Activated CD4-positive, alpha-beta T cell treated with anti-CD3 and anti-CD28 coated beads, Interleukin-2, amount 10 ng/mL, durations not matched to agents 7 days and 5 days (primary cell): ENCODE measurements at places on chromosomes 16 and 17. TPM values are rescaled to one million over a fixed set of nuclear protein-coding genes. Genes with fewer than 3 reads are reported as not detected.

- no peak for DNase-seq
Observed at GRCh38 chr17:81517339-81518112, 4.9 kb upstream of the ACTG1 start.

GRCh38 chr17:28763804-28764266 lies 20.0 kb downstream of the TRAF4 start:
- peak; percentile 86 for DNase-seq

DNA sequence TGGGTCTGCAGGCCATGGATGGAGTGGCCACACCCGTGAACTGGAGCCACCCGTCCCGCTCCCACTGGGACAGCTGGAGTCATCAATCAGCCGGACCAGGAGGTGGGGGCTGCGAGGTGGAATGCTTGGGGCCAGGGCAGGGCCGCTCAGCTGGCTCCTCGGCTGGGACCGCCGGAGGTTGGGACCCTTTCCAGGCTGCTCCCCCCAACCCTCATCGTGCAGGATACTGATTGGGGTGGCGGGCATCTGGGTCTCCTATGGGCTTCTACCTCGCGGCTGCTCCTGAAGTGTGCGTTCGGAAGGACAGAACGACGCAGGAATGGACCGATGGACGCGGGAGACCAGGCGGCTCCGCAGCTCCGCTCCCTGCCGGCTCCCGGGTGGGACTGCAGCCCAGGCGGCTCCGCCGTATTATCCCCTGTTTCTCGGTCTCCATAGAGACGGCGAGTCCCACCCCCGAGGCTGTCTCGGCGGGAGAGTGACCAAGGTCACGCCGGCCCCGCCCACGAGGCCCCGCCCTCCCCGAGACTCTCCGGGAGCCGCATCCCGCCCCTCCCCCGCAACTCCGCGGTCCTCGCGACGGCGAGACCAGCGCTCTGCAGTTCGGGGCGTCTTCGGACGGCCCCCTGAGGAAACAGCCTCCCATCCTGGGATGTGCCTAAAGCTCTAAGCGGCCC lies at the start of gene TPPP3:
Gene TPPP3 (minus strand): TSS at position 388 of the 677 bp plus-strand sequence. CDS start 2,387 bp downstream, outside the sequence.
- peak; percentile 33 for DNase-seq

Gene NPIPB9
- 2.6 TPM for total RNA-seq

DNA sequence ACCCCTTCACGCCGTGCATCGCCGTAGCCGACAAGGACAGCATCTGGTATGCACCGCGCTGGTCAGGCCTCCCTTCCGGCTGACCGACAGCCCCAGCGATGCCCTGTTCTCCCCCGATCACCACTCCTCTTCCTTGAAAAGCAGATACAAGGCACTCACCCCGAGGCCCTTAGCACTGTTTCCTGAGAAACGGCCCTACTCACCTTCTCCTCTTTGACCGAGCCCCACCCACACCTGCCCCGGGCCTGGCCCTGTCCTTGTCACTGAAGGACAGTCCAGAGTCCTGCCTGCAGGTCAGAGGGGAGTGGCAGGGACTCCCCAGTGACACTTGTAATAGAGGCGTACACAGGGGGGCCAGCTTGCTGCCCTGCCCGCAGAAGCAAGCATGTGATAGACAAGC lies 45.9 kb upstream of the CHMP6 start:
- DNase-seq, result no peak

- no peak for DNase-seq
Observed at GRCh38 chr17:11898526-11899235, 98.6 kb downstream of the ZNF18 start.

Gene SOX15
- total RNA-seq, result 0.71 TPM

Gene SCNN1B
- total RNA-seq, result not detected

DNA sequence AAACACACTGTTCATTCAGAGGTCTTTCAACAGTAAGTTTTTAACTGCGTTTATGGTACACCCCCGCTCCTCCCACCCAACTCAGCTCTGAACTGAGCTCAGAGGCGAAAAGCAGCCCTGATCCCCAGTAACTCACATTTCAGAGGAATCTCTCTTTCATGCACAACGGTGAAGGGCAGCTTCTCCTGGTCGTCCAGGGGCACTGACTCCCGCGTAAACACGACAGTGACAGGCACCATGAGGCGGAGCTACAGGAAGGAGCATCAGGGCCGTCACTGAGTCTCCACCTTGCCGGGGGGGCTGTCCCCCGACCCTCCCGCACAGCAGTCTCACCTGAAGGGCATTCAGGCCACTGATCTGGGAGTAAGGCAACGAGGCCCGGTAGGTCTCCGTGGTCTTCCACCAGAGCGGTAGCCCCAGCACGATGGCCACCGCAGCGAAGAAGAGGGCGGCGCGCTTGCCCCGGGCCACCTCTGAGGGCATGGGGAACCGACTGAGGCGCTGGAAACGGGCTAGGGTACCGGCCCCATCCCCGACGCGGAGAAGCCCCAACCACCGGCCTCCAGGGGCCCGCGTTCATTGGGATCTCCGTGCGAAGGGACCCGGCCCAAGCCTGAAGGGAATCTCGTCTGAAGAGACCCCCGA lies 486 bp downstream of the PIGS start:
- peak; percentile 62 for DNase-seq

GRCh38 chr16:89637379-89637778 lies 20.1 kb downstream of the CHMP1A start:
- DNase-seq, result no peak

GRCh38 chr16:3243882-3244281 lies 8.9 kb upstream of the ZNF200 start:
- no peak for DNase-seq

DNA sequence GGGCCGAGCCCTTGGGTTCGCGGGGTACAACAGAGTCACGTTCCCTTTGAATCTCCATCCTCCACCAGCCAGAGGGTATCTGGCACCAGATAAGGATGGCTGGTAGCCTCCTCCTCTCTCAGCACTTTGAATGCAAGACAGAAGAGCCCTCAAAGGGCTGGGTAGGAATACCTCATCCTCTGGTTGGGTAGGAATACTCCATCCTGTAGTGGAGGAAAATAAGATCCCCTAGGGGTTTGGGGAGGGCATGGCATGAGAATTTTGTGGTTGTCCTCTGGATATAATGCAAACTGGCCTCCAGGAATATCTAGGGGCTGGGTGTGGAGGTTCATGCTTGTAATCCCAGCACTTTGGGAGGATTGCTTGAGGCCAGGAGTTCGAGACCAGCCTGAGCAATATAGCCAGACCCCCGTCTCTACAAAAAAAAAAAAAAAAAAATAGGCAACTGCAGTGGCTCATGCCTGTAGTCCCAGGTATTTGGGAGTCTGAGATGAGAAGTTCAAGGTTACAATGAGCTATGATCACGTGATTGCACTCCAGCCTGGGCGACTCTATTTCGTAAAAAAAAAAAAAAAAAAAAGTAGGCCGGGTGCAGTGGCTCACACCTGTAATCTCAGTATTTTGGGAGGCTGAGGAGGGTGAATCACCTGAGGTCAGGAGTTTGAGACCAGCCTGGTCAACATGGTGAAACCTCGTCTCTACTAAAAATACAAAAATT lies 2.7 kb downstream of the IGFBP4 start:
- DNase-seq, result no peak

DNA sequence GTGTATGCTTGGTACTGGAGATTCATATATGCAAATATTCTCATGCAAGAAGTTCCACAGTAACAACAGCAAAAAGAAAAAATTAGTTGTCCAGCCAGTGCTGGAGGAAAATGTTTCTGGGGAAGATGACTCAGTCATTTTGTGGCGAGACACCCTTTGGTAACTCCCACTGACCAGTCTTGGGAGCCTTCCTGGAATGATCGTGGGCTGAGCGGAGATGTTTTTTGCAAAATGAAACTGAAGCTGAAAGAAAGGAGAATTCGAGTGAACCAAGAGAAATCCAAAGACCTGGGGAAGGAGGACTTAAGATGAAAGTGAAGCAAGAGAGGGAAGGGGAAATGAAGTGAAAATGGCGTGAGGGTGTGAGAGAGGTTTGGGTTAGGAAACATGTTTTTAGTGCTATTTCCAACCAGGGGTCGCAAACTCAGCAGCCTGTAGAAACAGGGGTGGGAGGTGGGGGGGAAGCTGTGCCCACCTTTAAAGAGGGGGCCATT lies 5.2 kb downstream of the ITPRIPL2 start:
- DNase-seq, result no peak

Gene C16orf86
- 4.8 TPM for total RNA-seq

Gene OSGIN1
- 0.48 TPM for total RNA-seq

GRCh38 chr17:33292981-33293867 lies at the start of gene ASIC2:
TSS of gene ASIC2 (minus strand) at chr17:33293295.
- no peak for DNase-seq

Gene RHBDF2
- 37.1 TPM for total RNA-seq

DNA sequence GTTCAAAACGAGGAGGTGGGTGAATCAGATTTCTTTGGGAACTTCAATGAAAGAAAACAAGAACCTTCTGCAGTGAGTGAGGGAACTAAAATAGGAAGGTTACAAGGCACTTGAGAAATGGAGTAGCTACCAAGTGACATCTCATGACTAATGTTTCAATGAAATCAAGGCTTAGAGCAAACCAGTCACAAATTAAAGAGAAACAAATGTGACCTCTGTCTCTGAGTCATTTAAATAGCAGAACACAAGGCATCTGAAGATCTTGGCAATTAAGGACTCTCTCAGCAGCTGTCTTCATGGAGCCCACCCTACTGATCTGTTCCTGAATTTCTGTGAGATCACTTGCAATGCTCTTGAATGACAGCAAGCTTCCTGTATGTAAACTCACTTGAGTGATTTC lies 109.5 kb downstream of the CDH11 start:
- DNase-seq, result no peak

Gene LIG3
- total RNA-seq, result 42.8 TPM
